Daoy (cell line): ENCODE measurements at places on chromosomes 2 and 18.
A peak's percentile ranks its signal among the peaks of the same experiment; 100 is the strongest.

- DNase-seq = peak; percentile 14
Measured at GRCh38 chr2:55056024-55056521, 5.8 kb upstream of the RTN4 start.

DNA sequence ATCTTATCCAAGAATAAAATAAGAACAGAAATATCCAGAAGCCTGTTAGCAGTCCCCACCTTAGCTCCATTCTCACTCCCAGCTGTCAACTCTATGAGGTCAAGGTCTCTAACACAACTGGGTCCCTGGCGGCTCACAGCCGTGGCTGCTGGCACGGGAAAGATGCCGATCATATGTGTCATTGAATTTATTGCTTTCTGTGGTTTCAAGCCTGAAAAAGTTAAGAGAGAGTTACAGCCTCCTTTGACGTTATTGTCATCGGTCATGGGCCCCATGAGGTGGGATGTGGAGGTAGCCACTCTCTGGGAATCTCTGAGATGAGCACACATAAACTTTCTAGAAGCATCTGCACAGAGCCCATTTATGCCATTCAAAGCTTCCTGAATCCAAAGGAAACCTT, 28.7 kb upstream of the CABLES1 start:
- peak; percentile 92 for DNase-seq

DNA sequence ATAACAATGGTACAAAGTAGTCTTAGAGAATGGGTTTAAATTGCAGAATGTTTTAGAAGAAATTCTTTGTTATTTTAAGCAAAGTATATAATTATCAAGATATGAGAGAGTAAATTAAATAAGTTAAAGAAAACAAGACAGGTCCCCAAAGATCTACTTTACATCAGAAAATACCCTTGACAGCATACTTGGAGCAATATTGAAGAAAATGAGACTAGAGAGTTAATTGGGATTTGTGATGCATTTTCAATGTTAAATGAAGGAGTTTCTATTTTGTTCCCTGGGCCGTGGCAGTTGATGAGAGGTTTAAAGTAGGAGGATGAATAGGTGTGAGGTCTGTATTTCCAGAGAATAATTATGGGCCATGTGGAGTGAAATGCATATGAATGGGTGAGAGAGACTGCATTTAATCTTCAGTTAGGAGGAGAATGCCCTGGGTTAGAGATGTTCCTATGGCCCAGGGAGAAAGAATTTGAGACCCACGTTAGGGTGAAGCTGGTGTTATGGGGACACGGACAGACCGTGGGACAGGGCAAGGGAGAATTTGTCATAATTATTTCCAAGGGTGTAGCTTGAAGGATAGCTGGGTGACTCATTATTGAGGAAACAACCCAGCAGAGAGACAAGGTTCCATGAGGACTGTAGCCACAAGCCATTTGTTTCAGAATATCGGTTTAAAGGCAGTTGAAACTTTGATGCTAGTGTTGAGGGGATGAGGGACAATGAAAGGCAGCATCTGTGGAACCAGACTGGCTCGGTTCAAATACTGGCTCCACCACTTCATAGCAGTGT, 22.7 kb downstream of the MGAT5 start:
- no peak for DNase-seq

DNA sequence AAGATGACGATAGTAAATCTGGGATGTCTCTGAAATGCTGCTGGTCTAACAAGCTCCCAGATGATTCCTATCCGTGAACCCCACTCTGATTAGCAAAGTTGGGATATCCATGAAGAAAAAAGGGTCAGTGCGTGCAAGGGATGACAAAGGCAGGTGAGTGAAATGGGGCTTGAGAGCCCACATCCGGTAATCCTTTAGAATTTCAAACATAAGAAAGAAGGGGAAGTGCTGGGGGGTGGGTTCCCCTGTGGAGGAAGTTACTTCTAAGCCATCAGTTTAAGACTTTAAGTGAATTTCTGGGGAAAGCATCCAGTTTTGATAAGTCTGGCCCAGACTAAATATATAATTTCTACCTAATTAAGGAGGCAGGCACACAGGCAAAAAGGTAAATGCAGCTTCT, 209.5 kb downstream of the DPP10 start:
- no peak for DNase-seq

GRCh38 chr2:235810846-235811245, 317.0 kb downstream of the AGAP1 start:
- DNase-seq = no peak

- DNase-seq = no peak
Measured at GRCh38 chr18:5036523-5036922, 160.5 kb downstream of the AKAIN1 start.

GRCh38 chr2:217105733-217106649, 246.1 kb upstream of the TNP1 start:
- peak; percentile 89 for DNase-seq

DNA sequence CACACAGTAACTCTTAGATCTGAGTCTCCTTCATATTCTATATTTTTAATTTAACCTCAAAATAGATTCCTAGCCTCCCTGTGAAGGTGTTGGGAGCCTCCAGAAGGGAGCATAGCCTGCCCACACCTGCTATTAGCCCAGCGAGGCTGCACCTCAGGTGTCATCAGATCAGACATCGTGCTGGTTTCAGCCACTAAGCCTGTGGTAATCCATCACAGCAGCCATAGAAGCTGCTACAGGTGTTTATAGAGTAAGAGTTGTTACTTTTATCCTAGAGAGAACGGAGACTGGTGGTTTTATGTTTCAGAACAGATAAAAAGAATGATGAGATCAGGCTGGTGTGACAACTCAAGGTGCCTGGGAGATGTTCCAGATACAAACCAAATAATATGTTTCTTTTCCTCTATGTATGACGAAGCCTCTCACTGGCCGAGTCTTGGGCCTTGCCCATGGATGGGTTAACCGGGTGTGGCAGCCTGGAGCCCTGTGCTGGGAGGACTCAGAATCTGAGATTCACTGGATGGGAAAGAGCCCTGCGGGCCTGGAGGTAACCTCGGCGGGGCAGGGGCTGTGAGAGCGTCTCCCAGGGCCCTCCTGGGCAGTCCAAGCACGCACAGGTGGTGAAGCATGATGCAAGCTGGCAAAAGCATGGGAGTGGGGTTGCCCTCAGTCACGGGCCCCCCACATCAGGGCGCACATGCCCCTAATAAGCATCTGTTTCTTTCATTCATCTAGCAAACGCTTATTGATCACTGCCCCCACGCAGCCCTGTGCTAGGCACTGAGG, 73.7 kb downstream of the MRPS9 start:
- no peak for DNase-seq

GRCh38 chr18:7601246-7601615, 34.1 kb downstream of the PTPRM start:
- peak; percentile 77 for DNase-seq

- DNase-seq = peak; percentile 27
Measured at GRCh38 chr2:189204322-189204941, 24.9 kb upstream of the COL5A2 start.

GRCh38 chr18:939166-939565, 34.5 kb downstream of the ADCYAP1 start:
- DNase-seq = peak; percentile 40

GRCh38 chr2:159111346-159111927, 143.0 kb downstream of the TANC1 start:
- peak; percentile 43 for DNase-seq

GRCh38 chr2:20666005-20666303, 990 bp upstream of the GDF7 start:
- peak; percentile 35 for DNase-seq

- no peak for DNase-seq
Measured at GRCh38 chr2:12428324-12428723, 288.4 kb upstream of the TRIB2 start.

- no peak for DNase-seq
Measured at GRCh38 chr2:219567791-219568361, 3.5 kb downstream of the OBSL1 start.

DNA sequence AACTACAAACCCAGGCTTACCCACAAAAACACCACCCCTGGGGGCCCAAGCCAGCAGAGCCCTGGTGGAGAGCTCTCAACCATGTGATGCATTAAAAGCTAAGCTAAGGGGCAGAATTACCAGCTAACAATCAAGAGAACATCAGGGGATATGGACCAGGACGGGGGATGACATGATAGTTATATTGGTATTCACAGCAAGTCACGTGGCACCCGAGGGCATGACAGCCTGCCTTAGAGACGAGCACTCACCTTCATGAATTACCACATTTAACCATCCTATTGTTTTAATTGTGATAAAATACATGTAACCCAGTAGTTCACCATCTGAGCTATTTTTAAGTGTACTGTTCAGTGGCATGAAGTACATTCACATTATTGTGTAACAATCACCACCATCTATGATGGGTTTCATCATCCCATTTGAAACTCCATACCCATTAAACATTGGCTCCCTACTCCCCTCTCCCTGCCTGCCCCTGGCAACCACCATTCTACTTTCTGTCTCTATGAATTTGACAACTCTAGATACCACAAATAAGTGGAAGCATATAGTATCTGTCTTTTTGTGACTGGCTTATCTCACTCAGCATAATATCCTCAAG, 245.6 kb downstream of the ANAPC1 start:
- DNase-seq = no peak

DNA sequence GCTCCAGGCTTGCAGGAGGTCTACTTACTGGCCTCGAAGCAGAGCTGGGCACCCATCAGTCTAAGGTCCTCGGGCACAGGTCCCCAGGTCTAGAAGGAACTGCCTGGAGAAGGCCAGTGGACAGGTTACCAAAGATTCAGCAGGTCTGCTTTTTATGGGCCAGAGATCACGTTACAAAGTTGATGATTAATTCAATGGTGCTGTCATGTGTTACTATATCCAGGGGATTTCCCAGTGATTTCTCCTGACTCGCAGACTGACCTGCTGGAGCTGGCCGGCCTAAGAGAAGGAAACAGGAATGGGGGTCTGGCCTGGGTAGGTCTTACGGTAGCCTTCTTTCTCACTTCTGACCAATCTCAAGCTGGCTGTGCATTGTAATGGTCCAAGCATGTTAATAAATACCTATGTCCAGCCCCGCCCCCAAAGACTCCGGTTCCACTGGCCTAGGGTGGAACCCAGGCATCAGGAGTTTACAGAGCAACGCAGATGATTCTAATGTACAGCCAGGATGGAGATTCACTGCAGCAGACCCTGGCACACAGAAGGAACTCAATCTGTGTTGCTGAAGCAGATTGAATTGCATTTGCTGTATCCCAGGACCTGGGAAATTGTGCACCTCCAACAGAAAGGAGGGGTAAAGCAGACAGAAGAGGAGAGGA, at the start of gene NEURL3:
Gene NEURL3 (minus strand): TSS at position 127 of the 659 bp plus-strand sequence. CDS start 71 bp downstream, at position 56.
- peak; percentile 73 for DNase-seq

DNA sequence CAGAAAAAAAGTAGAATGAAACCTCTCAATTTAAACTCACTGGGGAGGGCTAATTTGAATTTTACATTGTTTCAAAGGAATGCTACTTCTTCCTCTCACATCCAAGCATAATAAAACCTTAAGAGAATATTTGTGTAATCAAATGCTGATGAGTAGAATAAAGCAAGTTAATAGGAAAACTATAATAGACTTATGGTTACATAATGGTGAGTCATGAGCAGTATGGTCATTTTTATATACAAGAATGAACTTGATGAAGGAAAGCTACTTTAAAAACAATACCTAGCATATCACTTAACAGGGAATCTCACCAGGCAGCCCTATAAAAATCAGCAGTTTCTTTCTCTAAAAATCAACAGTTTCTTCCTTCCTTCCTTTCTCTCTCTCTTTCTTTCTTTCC, 80.3 kb downstream of the VSNL1 start:
- no peak for DNase-seq

GRCh38 chr2:238284802-238285515, 3.5 kb downstream of the PER2 start:
- DNase-seq = no peak

DNA sequence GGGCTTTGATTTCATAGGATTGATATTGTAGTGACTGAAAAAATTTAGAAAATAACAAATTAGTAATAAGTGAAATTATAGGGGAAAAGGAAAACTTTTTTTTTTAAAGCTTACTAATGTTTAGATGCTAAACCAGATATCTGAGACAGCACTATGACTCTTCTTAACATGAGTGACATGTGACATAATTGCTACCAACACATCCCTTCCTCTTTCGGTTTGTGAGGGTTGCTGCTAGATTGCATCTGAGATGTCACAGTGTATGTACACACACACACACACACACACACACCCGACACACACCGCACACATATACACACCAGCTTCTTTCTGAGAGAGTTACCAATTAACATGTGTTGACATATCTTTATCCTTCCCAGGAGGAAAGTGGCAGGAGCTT, 18.0 kb downstream of the RAPGEF4 start:
- no peak for DNase-seq

GRCh38 chr2:15914596-15915385, 25.6 kb upstream of the MYCN start:
- peak; percentile 81 for DNase-seq

DNA sequence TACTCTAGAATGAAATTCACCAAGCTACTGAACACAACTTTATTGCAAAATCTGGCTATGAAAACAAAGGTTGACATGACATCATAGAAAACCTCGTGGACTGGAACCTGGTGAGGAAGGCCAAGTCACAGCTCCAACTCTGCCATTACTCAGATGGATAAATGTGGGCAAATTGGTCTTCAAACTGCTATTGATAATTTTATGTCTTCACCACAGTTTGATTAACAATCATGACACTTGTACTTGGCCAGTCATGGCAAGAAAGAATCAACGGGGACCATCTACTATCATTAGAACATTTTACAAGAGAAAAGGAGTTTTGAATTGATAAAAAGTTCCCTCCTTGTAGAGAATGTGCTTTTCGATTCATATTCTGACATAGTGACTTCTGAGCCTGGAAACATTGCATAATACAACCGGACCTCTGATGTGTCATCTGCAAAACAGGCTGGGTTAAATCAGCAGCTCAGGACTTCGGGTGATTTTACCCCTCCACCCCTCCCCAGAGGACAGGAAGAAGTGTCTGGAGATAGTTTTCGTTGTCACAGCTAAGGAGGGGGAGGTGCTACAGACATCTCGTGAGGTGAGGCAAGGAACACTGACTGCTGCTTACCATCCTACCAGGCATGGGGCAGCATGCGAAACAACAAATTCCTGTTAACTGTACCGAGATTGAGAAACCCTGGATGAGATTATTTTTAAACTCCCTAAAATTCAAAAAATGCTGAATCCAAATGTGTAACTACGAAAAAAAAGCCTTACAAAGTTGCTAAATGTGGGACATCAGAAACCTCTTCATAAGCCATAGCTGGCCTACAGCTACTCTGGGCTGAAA, 8.4 kb downstream of the L3MBTL4 start:
- DNase-seq = peak; percentile 29

- no peak for DNase-seq
Measured at GRCh38 chr2:229856413-229856812, 65.4 kb downstream of the TRIP12 start.

DNA sequence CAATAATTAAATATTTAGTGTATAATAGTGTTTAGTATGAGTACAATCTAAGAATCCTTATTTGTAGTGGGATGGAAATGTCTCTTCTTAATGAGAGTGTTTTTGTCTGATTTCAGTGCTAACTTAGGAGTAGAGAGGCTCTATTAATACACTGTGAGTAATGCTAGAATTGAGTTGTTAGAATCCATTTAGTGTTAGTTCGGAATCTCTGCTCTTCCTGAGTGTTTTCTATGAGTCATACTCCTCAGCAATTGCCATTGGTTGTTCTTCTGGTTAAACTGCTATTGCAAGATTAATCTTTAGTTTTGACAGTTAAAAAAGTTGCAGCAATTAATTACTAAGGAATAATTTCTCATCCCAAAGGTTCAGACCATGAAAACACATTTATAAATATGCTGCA, 828.6 kb upstream of the POU3F3 start:
- DNase-seq = peak; percentile 27
